ENCODE measurements at places on chromosomes 3 and 15. TPM values are rescaled to one million over a fixed set of nuclear protein-coding genes. Genes with fewer than 3 reads are reported as not detected.

CSPG4 gene
- total RNA-seq = 0.07 TPM

UBA7 gene
- total RNA-seq = 0.42 TPM

PHLDB2 gene
- total RNA-seq = 25.2 TPM

ECE2 gene
- not detected for total RNA-seq

ISLR2 gene
- 0.29 TPM for total RNA-seq

All from A549 treated with RU486 at 1 μM for 4 hours (cell line).